ENCODE measurements at places on chromosomes 2 and 18. TPM values are rescaled to one million over a fixed set of nuclear protein-coding genes. Genes with fewer than 3 reads are reported as not detected.
A peak's percentile ranks its signal among the peaks of the same experiment; 100 is the strongest.

Gene HOXD12
- not detected for total RNA-seq

Gene DES
- not detected for total RNA-seq

Gene LONRF2
- total RNA-seq: not detected

DNA sequence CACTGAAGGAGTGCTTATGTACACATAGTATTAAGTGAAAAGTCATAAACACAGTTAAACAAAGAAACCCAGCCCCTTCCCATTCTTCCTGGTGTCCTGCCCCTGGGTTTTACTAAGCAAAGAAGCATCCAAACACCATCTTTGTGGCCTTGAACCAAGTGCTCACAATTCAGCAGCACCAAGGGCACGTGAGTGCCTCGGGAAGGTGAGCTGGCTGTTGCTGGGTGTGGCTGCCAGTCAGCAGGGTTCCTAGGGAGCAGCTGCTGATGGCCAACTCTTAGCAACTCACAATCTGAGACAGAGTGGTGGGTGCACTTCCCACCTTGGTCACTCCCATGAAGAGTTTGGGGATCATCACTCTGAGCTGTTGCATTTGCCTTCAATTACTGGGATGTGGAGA lies 97.7 kb upstream of the PGAP1 start:
- DNase-seq: no peak
- H3K4me3 ChIP-seq: no peak overlapping the region
- H3K4me1 ChIP-seq: peaks cover 1% of the 10 kb centered on the region
- peaks cover 54% of the 10 kb centered on the region for H3K36me3 ChIP-seq
- H3K27ac ChIP-seq: no peak overlapping the region

DNA sequence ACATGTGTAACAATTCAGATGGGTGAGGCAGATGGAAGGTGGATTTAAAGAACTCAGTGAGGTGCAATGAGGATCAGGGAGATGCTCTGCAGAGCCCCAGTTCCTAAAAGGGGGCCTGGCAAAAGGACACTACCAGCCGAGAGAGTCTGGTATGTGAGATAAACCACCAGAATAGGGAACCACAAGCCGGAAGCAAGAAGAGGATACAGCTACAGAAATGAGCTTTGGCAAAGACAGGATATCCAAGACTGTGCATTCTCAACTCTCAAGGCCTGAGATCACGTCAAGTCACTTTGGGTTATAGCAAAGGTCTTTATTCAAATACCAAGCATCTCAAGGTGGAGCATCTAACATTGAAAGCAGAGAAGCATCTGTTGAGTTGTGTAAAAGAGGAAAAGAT lies 293.5 kb downstream of the ARHGAP15 start:
- H3K36me3 ChIP-seq: peaks cover 4% of the 10 kb centered on the region
- no peaks in the 10 kb centered on the region for H3K27me3 ChIP-seq
- no peak overlapping the region for H3K27ac ChIP-seq

DNA sequence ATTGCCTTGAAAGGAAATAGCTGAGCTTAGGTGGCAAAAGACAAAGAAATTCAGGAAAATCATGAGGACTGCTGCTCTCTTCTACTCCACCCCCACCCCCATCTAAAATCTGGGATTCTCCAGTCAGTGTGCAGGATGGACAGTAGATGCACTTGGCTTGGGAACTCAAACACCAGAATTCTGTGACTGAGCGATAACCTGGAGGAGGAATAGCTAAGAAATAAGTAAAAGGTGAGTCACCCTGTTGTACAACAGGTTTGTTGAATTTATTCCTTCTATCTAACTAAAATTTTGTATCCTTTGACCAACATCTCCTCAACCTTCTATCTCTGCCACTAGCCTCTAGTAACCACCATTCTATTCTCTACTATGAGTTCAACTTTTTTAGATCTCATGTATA lies 1029.9 kb upstream of the ACVR2A start:
- no peak overlapping the region for H3K4me3 ChIP-seq
- no peaks in the 10 kb centered on the region for H3K27me3 ChIP-seq
- H3K4me1 ChIP-seq: no peaks in the 10 kb centered on the region
- no peak overlapping the region for H3K27ac ChIP-seq

- H3K36me3 ChIP-seq: no peaks in the 10 kb centered on the region
- DNase-seq: peak; percentile 88
- peaks cover 26% of the 10 kb centered on the region for H3K27me3 ChIP-seq
- H3K4me3 ChIP-seq: peak overlapping the region; percentile 44
- peaks cover 7% of the 10 kb centered on the region for H3K4me1 ChIP-seq
Observed at GRCh38 chr2:170409164-170409535, 231.2 kb downstream of the MYO3B start.

All from activated naive CD4-positive, alpha-beta T cell treated with anti-CD3 and anti-CD28 coated beads for 36 hours (primary cell).